ENCODE measurements at places on chromosomes 1 and 21. TPM values are rescaled to one million over a fixed set of nuclear protein-coding genes. Genes with fewer than 3 reads are reported as not detected.

GRCh38 chr1:223062177-223062576 lies 80.9 kb downstream of the TLR5 start:
- no peak overlapping the region for H3K4me3 ChIP-seq
- H3K4me1 ChIP-seq = no peaks in the 10 kb centered on the region
- H3K36me3 ChIP-seq = no peaks in the 10 kb centered on the region
- peaks cover 6% of the 10 kb centered on the region for H3K27me3 ChIP-seq

GRCh38 chr1:87170157-87170556 lies 158.5 kb upstream of the LMO4 start:
- H3K27me3 ChIP-seq = peaks cover 13% of the 10 kb centered on the region
- no peak overlapping the region for H3K27ac ChIP-seq
- no peaks in the 10 kb centered on the region for H3K4me1 ChIP-seq
- DNase-seq = no peak
- H3K4me3 ChIP-seq = no peak overlapping the region
- H3K36me3 ChIP-seq = no peaks in the 10 kb centered on the region

- DNase-seq = no peak
- peaks cover 17% of the 10 kb centered on the region for H3K36me3 ChIP-seq
- no peaks in the 10 kb centered on the region for H3K4me1 ChIP-seq
- no peak overlapping the region for H3K27ac ChIP-seq
- H3K27me3 ChIP-seq = no peaks in the 10 kb centered on the region
- H3K4me3 ChIP-seq = no peak overlapping the region
Observed at GRCh38 chr1:21129407-21129806, 47.3 kb downstream of the EIF4G3 start.

DNA sequence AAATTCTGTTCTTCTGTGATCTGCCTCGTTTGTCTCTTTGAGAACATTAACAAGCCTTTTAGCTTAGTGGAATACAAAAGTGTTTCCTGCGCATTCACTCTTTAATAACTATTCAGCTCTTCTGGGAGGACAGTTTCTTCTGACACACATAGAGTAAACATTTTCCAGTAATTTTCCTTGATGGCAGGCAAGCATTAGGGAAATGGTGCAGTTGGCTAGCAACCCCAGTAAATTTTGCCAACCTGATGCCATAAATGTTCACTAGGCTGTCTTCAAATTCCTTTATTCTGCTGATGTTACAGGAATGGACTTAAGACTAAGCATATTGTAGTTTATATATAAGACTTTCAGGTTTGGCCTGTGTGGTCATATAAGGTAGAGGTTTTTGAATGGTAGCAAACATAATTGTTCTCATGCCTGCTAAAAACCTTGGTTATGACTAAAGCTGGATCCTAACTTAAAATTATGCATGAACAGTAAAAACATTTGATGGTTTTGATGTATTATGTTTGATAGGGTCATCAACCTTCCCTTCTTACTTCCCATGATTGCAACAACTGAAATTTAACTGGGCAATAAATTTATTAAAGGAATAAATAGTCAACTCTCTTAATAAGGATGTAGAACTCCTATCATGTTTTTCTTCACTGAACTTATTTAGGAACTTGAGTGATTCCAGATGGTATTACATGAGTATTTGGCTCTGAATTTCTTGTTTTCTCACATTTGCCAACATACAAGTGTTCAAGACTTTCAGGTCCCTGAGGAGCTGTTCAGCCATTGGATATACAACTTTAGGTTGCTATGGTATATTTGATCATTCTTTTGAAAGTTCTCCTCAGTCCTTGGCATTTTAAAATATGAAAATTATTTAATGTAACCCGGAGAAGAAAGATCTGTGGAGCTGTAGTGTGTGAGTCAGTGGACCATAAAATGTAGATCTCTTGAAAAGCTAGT lies 223.4 kb downstream of the FMN2 start:
- no peak overlapping the region for H3K27ac ChIP-seq
- no peaks in the 10 kb centered on the region for H3K36me3 ChIP-seq

DNA sequence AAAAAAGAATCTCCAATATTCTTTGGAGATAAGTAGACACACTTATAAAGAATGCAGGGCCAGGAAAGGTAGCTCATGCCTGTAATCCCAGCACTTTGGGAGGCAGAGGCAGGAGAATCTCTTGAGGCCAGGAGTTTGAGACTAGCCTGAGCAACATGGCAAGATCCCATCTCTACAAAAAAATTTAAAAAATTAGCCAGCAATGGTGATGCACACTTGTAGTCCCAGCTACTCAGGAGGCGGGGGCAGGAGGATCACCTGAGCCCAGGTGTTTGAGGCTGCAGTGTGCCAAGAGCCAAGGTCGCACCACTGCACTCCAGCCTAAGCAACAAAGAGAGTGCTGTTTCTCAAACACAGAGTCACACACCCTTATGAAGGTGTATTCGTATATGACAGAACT lies 385.0 kb downstream of the SMYD3 start:
- H3K4me3 ChIP-seq = no peak overlapping the region
- no peak for DNase-seq
- H3K27ac ChIP-seq = no peak overlapping the region
- H3K27me3 ChIP-seq = no peaks in the 10 kb centered on the region
- peaks cover 5% of the 10 kb centered on the region for H3K36me3 ChIP-seq
- H3K4me1 ChIP-seq = peaks cover 7% of the 10 kb centered on the region

GRCh38 chr1:230940848-230941247 lies 37.8 kb downstream of the TTC13 start:
- peaks cover 38% of the 10 kb centered on the region for H3K36me3 ChIP-seq
- no peaks in the 10 kb centered on the region for H3K27me3 ChIP-seq
- H3K4me3 ChIP-seq = no peak overlapping the region
- H3K4me1 ChIP-seq = peaks cover 10% of the 10 kb centered on the region

- no peak overlapping the region for H3K27ac ChIP-seq
- DNase-seq = no peak
- no peaks in the 10 kb centered on the region for H3K4me1 ChIP-seq
- no peaks in the 10 kb centered on the region for H3K27me3 ChIP-seq
Observed at GRCh38 chr1:208921259-208921658, 662.3 kb upstream of the CAMK1G start.

DNA sequence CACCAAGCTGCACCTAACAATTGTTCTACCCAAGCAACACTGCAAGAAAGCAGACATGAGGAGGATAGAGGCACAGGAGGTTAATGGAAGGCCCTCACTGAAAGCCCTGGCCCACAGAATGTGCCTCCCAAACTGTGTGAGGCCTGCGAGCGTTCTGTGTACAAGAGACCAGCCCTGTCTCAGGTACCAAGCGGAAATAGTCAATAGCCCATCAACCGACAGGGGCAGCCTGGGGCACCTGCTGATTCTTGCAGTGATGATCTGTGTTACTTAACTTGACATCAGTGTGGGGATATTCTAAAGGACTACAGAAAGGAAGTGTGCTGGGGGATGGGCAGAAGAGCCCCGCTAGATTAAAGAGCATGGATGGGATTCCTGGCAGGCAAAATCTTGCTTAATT lies 392.4 kb downstream of the KCNH1 start:
- H3K4me1 ChIP-seq = no peaks in the 10 kb centered on the region
- H3K27ac ChIP-seq = no peak overlapping the region
- no peaks in the 10 kb centered on the region for H3K36me3 ChIP-seq
- no peak for DNase-seq
- H3K4me3 ChIP-seq = no peak overlapping the region

DNA sequence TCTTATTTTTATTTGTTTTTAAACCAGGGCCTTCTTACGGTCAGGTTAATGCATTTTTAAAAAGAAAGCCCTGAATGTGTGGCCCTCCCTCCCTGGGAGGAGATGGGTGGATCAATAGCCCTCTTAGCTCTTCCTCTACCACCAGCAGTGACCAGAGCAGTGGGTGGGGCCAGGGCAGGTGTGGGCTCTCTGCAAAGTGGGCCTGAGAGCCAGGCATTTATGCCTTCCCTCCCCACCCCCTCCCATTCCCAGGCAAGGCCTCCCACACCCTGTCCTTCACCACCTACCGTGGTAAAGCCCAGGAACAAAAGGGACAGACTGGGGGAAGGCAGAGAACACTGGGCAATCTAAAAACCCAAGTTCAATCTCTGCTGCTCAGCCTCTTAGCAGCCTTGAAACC lies 63.9 kb downstream of the SSBP3 start:
- H3K27ac ChIP-seq = no peak overlapping the region
- H3K4me1 ChIP-seq = peaks cover 11% of the 10 kb centered on the region
- H3K36me3 ChIP-seq = peaks cover 4% of the 10 kb centered on the region
- no peak overlapping the region for H3K4me3 ChIP-seq
- no peak for DNase-seq
- H3K27me3 ChIP-seq = no peaks in the 10 kb centered on the region

DNA sequence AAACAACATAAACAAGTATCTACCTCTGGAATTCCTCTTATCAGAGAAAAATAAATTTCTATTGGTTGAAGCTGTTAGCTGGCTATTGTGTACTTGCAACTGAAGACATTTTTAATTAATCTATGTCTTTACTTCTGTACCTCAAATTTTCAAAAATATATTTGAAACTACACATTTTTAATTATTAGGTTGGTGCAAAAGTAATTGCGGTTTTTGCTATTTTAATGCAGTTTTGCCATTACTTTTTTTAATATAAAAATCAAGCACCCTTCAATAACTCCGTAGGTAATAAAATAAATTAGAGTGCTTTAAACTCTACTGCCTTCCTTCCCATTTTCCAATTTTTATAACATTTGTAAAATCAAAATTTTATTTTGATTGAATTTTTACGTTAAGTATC lies 262.1 kb upstream of the DUSP10 start:
- H3K27me3 ChIP-seq = peaks cover 8% of the 10 kb centered on the region
- no peak overlapping the region for H3K27ac ChIP-seq
- no peak overlapping the region for H3K4me3 ChIP-seq
- H3K36me3 ChIP-seq = no peaks in the 10 kb centered on the region
- DNase-seq = no peak

DNA sequence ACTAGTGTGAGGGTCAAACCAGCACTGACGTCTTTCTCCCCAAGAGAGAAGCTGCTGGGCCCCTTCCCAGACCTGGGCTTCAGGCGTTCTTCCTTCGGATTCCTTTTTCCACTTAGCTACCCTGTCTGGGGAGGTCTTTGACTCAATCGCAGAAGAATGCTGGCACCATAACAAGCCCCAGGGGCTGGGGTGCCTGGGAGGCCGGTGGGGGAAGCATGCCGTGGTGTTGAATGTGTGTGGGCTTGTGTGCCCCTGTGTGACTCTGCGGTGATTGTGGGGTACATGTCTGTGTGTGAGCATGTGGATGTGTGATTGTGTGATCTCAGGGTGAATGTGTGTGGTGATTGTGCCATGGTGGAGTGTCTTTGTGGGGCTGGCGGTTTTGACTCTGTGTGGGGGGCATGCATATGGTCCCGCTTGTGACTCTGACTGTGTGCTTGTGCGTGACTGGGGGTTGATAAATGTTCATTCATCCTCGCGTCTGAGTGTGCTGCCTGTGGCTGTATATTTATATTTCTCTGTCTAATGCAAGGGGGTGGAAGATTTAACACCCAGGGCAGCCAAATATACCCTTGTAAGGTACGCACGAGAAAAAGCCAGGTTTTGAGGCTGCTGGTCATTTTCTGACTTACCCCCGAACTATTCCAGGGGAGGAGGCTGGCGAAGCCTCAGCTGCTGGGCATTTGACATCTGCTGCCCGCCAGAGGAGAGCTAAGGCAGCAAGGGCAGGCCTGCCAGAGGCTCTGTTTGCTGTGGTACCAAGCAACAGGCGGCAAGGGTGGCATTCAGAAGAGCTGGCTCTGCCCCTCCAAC lies 1.1 kb upstream of the SYNC start:
- H3K36me3 ChIP-seq = no peaks in the 10 kb centered on the region
- peaks cover 44% of the 10 kb centered on the region for H3K27me3 ChIP-seq
- H3K4me3 ChIP-seq = peak overlapping the region; percentile 45

DNA sequence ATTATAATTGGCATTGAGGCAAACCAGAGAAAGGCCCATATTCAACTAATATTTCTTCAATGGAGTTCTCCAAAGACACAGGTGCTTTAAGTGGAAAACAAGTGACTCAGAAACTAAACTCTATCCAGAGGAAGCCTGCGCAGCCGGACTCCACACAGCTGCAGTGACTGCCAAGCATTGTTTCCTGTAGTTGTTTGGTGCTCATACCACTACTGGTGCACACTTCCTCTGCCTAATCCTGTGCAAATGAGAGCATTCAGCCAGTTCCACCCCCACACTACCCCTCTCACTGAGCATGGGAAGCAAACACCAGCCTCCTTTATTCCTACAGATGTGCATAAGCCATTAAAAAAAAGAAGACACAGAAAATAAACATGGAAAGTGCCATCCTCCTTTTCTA lies 102.9 kb downstream of the VAV3 start:
- H3K27me3 ChIP-seq = no peaks in the 10 kb centered on the region
- H3K27ac ChIP-seq = peak overlapping the region; percentile 39
- H3K4me1 ChIP-seq = peaks cover 17% of the 10 kb centered on the region
- no peak for DNase-seq

DNA sequence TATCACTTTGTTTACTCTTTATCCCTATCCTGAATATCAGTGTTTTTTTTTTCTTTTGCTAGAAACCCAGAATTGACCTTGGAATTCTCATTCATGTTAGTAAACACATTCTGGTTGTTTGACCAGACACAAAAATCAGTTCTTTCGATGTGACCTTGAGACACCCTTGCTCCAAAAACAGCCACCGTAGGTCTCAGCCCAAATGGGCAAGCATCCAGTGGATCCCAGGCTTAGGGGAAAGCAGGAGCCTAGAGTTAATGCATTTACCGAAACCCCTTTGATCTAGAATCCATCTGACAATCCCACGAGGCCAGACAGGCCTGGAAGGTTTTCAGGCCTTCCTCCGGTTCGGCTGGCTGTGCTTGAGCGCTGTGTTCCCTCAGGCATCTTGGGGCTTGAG lies 47.6 kb downstream of the IRF2BP2 start:
- H3K27me3 ChIP-seq = peaks cover 2% of the 10 kb centered on the region
- peaks cover 2% of the 10 kb centered on the region for H3K36me3 ChIP-seq
- no peak overlapping the region for H3K4me3 ChIP-seq
- peaks cover 4% of the 10 kb centered on the region for H3K4me1 ChIP-seq

PRELP gene
- not detected for total RNA-seq

SERPINC1 gene
- total RNA-seq = not detected

GPR52 gene
- 3.5 TPM for total RNA-seq

DEPDC1 gene
- 17.8 TPM for total RNA-seq
